MCF 10A (cell line): ENCODE measurements at places on chromosomes 4 and X.

GRCh38 chr4:126455865-126456264, 1141.1 kb downstream of the FAT4 start:
- no peak overlapping the region for H3K27ac ChIP-seq
- H3K36me3 ChIP-seq, result no peaks in the 10 kb centered on the region
- DNase-seq, result no peak
- no peaks in the 10 kb centered on the region for H3K27me3 ChIP-seq
- no peak overlapping the region for H3K4me3 ChIP-seq

DNA sequence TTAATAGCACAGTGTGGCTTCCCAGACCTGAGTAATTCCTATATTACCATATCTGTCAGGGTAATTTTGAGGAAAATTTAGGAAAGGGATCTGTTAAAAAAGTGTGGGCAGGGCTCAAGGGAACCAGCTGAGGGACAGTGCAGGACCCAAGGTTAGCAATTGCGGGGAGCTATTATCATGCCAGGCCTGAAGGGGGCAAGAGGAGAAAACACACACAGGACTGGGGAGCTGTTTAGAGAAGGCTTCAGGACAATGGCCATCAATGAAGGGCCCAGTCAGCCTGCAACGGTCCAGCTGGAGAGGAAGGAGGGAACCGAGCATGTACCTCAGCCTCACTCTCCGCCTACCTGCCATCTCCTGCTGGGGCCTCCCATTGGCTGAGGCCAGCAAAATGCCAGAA, 19.0 kb upstream of the NHS start:
- H3K27ac ChIP-seq, result no peak overlapping the region
- H3K27me3 ChIP-seq, result peaks cover 28% of the 10 kb centered on the region
- no peak for DNase-seq
- no peak overlapping the region for H3K4me3 ChIP-seq
- H3K36me3 ChIP-seq, result no peaks in the 10 kb centered on the region
- no peaks in the 10 kb centered on the region for H3K4me1 ChIP-seq

DNA sequence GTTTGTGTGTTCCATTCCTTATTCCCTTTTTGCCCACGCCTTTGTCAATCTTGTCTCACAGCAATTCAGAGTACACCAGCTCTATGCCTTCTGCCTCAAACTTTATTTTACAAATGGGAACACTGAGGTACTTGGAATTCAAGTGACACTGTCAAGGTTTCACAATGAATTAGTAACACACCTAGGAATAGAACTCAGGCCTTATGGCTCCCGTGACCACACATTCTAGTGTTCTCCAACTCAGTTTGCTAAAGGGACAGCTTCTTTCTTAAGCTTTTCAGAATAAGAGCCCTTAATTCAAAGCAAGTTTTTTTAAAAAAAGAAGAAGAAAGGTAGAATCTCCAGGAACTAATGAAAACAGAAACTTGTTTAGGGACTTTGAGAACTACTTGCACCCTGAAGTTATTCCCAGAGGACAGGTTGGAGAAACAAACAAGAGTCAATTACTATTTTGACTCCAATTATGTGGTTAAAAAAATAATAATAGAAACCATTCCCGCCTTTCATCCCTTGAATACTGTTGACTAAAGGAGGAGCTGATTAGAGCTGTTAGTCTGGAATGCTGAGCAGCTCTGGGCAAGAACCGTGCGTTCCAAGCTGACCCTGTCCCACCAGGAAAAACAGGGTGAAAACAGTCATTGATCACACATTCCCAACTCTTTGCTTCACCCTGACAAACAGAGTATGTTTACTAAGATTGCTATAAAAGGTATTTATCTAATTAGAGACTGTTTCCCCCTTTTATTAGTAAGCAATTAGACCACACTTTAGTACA, 408.8 kb upstream of the CNKSR2 start:
- no peak overlapping the region for H3K27ac ChIP-seq
- no peak overlapping the region for H3K4me3 ChIP-seq
- H3K27me3 ChIP-seq, result no peaks in the 10 kb centered on the region
- H3K36me3 ChIP-seq, result no peaks in the 10 kb centered on the region
- no peaks in the 10 kb centered on the region for H3K4me1 ChIP-seq

DNA sequence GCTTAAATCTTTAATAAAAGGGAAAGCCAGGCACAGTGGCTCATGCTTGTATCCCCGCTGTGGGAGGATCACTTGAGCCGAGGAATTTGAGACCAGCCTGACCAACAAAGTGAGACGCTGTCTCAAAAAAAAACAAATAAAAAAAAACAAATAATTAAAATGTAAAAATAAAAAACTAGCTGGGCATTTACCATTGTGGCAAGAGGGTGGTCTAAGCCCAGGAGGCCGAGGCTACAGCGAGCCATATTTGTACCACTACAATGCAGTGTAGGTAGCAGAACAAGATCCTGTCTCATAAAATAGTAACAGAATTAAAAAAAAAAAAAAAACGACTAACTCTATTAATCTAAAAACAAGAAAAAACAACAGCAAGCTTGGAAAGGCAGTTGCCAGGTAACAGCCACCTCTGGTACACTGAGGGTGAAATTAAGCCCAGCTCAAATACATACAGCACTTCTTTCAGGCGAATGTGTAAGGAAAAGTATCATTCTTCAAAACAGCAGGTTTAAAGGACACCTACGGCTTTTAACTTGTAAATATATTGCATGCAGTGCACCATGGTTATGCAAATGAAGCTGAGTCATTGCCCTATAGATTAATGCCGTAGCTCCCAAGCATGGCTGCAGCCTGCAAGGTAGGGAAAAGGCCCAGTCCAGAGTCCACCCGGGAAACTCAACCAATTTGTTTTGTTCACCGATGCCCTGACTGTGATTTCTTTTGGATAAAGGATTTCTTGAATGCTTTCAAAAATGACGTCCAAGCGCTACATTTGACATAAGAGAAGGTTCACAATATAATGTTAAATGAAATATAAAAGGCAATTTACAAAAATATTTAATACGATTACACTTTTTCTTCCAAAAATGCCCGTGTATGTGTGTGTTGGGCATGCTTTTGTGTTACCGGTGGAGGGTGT, 14.5 kb upstream of the TXLNG start:
- peaks cover 6% of the 10 kb centered on the region for H3K36me3 ChIP-seq
- peak; percentile 82 for DNase-seq
- no peaks in the 10 kb centered on the region for H3K27me3 ChIP-seq
- no peak overlapping the region for H3K4me3 ChIP-seq
- peak overlapping the region; percentile 95 for H3K27ac ChIP-seq

GRCh38 chr4:121195649-121196048, 31.5 kb upstream of the TNIP3 start:
- DNase-seq, result no peak
- H3K4me3 ChIP-seq, result no peak overlapping the region
- peaks cover 11% of the 10 kb centered on the region for H3K4me1 ChIP-seq
- no peaks in the 10 kb centered on the region for H3K27me3 ChIP-seq
- H3K36me3 ChIP-seq, result no peaks in the 10 kb centered on the region

DNA sequence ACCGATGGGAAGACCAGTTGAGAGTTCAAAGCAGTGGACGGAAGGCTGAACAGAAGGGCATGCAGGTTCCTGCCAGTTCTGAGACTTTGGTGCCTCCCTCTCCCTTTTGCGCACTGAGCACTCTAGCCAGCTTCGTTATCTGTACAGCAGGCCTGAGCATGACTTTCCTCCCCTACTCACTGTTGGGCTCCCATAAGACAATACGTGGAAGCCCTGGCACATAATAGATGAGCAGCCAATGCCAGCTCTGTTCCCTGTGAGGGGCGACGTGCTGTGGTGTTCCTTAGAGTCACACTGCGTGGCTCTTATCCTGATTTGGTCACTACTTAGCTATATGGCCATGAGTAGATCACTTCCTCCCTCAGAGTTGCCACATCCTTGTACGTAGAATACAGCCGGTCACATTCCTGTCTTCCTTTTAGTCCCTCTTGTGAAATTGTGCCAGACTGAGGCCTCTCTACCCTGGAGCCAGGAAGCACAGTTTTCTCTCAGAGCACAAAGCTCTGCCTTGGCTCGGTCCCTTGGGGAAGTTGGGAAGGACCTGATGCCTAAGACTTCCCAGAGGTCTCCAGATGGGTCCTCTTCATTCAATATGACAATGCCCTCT, 160.4 kb upstream of the MAMLD1 start:
- peaks cover 4% of the 10 kb centered on the region for H3K36me3 ChIP-seq
- H3K4me1 ChIP-seq, result peaks cover 57% of the 10 kb centered on the region
- no peaks in the 10 kb centered on the region for H3K27me3 ChIP-seq
- peak; percentile 92 for DNase-seq
- H3K27ac ChIP-seq, result peak overlapping the region; percentile 80
- H3K4me3 ChIP-seq, result no peak overlapping the region

DNA sequence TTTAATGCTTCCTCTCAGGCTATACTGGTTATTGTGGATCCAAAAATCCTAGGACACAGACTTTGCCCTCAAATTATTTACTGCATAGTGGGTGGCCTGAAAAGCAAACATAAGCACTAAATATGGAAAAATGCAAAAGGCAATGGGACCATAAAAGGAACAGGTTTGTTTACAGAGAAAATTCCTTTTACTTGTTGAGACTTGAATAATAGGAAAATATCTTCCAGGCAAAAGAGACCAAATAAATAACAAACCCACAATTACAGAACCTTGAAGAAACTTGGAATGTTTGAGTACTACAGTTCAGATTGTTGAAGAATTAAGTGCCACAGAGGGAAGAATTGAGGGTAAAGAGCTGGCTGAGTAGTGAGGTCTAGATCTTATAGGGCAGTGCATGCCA, 711.0 kb downstream of the C4orf33 start:
- H3K4me1 ChIP-seq, result peaks cover 4% of the 10 kb centered on the region
- peak; percentile 2 for DNase-seq
- no peaks in the 10 kb centered on the region for H3K36me3 ChIP-seq
- no peaks in the 10 kb centered on the region for H3K27me3 ChIP-seq
- H3K4me3 ChIP-seq, result no peak overlapping the region

DNA sequence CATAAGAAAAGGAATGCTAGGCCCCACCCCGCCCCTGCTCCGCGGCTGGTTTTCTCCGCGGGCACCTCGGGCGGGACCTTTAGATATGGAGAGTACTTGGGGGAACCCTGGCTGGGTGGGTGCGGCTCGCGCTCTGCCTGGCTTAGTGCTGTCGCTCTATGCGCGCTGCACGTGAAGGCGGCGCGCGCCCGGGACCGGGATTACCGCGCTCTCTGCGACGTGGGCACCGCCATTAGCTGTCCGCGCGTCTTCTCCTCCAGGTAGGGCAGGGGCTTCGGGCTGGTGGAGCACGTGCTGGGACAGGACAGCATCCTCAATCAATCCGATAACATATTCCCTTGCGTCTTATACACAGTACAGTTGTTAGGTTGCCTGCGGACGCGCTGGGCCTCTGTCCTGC, 56.0 kb downstream of the MAGEB10 start:
- no peaks in the 10 kb centered on the region for H3K27me3 ChIP-seq
- no peak overlapping the region for H3K27ac ChIP-seq
- H3K4me3 ChIP-seq, result no peak overlapping the region
- H3K4me1 ChIP-seq, result no peaks in the 10 kb centered on the region
- no peak for DNase-seq

GRCh38 chr4:24894846-24895245, 18.0 kb downstream of the CCDC149 start:
- no peak for DNase-seq
- H3K4me1 ChIP-seq, result no peaks in the 10 kb centered on the region
- H3K4me3 ChIP-seq, result no peak overlapping the region
- H3K36me3 ChIP-seq, result no peaks in the 10 kb centered on the region

- DNase-seq, result peak; percentile 85
- no peaks in the 10 kb centered on the region for H3K27me3 ChIP-seq
- H3K4me1 ChIP-seq, result peaks cover 28% of the 10 kb centered on the region
- peaks cover 26% of the 10 kb centered on the region for H3K36me3 ChIP-seq
- peak overlapping the region; percentile 74 for H3K27ac ChIP-seq
These were observed 56.6 kb downstream of the ZNF827 start for GRCh38 chr4:145881989-145882388.

GRCh38 chr4:138889216-138889615, 126.4 kb upstream of the NOCT start:
- H3K36me3 ChIP-seq, result no peaks in the 10 kb centered on the region
- H3K4me1 ChIP-seq, result peaks cover 6% of the 10 kb centered on the region
- H3K27me3 ChIP-seq, result no peaks in the 10 kb centered on the region
- no peak for DNase-seq
- H3K27ac ChIP-seq, result no peak overlapping the region

DNA sequence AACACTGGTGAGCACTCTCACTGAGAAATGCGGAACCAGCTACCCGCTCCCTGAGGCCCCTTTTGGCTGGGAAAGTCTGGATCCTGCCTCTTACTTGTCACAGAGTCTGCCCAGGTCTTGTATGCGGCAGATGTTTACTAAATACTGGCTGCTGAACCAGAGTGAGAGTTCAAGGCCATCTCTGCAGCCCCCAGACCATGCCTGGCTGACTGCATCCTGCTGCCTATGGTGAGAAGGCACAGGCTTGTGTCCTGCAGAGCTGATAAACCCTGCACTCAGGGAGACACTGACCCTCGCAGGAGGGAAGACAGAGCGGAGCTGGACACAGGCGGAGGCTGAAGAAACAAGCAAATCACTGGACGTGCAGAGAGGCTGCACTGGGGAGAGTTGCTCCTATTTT, 46.5 kb downstream of the JAKMIP1 start:
- no peaks in the 10 kb centered on the region for H3K27me3 ChIP-seq
- H3K27ac ChIP-seq, result no peak overlapping the region
- no peak for DNase-seq
- H3K4me1 ChIP-seq, result no peaks in the 10 kb centered on the region
- no peaks in the 10 kb centered on the region for H3K36me3 ChIP-seq

- H3K4me1 ChIP-seq, result no peaks in the 10 kb centered on the region
- H3K36me3 ChIP-seq, result no peaks in the 10 kb centered on the region
- peak; percentile 57 for DNase-seq
- peak overlapping the region; percentile 1 for H3K27ac ChIP-seq
- H3K4me3 ChIP-seq, result no peak overlapping the region
These were observed 120.3 kb downstream of the RASL11B start for GRCh38 chr4:52982255-52982945.

- H3K4me1 ChIP-seq, result no peaks in the 10 kb centered on the region
- H3K4me3 ChIP-seq, result no peak overlapping the region
- DNase-seq, result no peak
These were observed 104.5 kb upstream of the GATB start for GRCh38 chr4:151865312-151865711.

DNA sequence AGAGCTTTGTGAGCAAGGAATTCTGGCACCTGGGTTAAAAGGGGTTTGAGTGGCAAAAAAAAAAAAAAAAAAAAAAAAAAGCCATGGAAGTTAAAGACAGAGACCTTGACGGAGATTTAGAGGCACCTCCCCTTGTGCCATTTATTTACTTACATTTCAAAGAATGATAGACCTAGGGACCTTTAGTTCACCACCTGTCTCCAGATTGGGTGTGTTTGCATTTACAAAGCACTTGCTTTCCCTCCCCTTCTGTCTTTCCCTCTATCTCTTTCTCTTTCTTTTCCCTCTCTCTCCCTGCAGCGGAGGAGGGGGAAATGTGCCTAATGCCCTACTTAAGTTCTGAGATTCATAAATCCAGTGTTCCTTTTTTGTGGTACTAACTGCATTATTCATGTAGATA, 116.0 kb downstream of the IQCM start:
- H3K27me3 ChIP-seq, result no peaks in the 10 kb centered on the region

- no peaks in the 10 kb centered on the region for H3K36me3 ChIP-seq
- no peak overlapping the region for H3K27ac ChIP-seq
- no peak overlapping the region for H3K4me3 ChIP-seq
- H3K4me1 ChIP-seq, result no peaks in the 10 kb centered on the region
- H3K27me3 ChIP-seq, result peaks cover 11% of the 10 kb centered on the region
- DNase-seq, result no peak
These were observed 276.0 kb downstream of the HS3ST1 start for GRCh38 chr4:11152684-11153083.
